ENCODE measurements at places on chromosomes 7 and 10. TPM values are rescaled to one million over a fixed set of nuclear protein-coding genes. Genes with fewer than 3 reads are reported as not detected.

FAM20C gene
- 13.3 TPM for total RNA-seq

DNA sequence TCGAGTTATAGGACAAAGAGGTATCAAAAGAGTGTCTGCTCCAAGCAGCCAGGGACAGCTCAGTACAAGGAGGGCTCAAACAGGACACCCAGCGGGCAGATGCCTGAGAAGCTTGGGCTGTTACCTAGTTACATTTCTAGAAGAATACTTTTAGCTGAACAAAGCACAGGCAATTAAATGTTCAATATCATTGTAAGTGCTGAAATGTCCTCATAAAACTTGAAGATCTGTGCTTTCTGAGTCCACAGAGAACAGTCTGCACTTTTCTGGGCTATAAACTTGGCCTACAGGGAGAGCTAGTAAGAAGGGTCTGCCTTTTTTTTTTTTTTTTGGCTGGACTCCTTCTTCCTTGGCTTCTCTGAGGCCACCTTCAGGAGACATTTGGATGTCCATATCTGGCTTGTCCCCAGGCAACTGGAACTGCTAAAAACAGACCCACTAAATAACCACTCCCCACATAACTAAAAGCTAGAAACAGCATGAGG is 123.2 kb downstream of the SLC16A9 start:
- DNase-seq, result no peak

CYP3A7 gene
- total RNA-seq, result 0.21 TPM

GRID2IP gene
- total RNA-seq, result 0.32 TPM

GRCh38 chr10:126663880-126664279 is 6.6 kb downstream of the C10orf90 start:
- no peak for DNase-seq

GRCh38 chr10:114087255-114087654 is 43.6 kb downstream of the ADRB1 start:
- no peak for DNase-seq

NEUROG3 gene
- not detected for total RNA-seq

GRCh38 chr10:95260909-95261552 is 29.8 kb downstream of the PDLIM1 start:
- no peak for DNase-seq

CNNM1 gene
- 1.6 TPM for total RNA-seq

TMEM26 gene
- total RNA-seq, result 11.7 TPM

All from urinary bladder (tissue), 4 donors.